ENCODE measurements at places on chromosomes 6 and 20.
A peak's percentile ranks its signal among the peaks of the same experiment; 100 is the strongest.

- no peaks in the 10 kb centered on the region for H3K27me3 ChIP-seq
- H3K4me3 ChIP-seq, result no peak overlapping the region
- H3K4me1 ChIP-seq, result no peaks in the 10 kb centered on the region
- H3K36me3 ChIP-seq, result no peaks in the 10 kb centered on the region
- no peak for DNase-seq
Measured at GRCh38 chr6:106177786-106178185, 91.7 kb downstream of the PRDM1 start.

DNA sequence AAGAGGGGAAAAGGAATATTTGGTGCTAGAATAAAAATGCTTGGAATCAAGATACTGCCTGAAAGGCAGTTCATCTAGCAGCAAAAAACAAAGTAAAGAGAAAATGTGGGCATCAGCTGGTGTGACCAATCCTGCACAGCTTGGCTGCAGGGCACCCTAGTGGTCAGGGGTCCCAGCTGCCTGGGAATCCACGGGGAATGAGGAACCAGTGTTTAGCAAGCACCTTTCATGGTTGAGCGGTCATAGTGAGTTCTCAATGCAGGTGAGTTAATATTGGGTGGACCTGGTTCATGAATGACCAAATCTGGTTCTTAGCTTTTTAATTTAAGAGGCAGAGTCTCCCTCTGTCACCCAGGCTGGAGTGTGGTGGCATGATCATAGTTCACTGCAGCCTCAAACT is 53.3 kb downstream of the CAP2 start:
- DNase-seq, result no peak
- H3K36me3 ChIP-seq, result no peaks in the 10 kb centered on the region
- no peaks in the 10 kb centered on the region for H3K27me3 ChIP-seq
- H3K4me3 ChIP-seq, result no peak overlapping the region

DNA sequence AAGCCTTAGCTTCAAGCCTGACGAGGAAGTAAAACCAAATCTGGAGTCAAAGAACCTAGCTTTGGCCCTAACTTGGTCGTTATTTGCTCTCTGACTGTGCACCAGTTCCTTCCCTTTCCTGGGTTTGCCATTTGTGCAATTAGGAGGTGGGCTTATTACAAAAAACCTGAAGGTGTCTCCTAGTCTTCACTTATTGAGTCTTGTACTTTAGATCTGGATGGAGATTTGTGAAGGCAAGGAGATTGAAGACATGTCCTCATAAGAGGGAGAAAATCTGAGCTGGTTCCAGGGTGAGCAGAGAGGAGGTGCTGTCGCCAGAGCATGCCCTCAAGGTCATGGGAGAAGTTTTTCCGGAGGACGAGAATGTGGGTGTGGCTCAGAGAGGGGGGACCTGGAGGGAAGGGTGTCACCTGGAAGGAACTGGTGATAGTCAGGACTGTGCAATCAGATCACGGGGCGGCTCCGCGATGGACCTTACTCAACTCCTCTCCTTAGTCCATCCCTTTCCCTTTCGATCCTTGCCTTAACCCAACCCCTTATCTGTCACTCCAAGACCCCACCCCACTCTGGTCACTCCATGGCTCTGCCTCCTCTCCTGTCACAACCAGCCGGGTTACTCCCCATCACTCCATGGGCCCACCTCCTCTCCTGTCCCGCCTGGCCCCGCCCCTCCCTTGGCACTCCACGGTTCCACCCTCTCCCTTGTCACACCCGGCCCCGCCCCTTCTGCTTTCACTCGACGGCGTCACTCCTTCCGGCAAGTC is 588 bp upstream of the ACSS2 start:
- peak overlapping the region; percentile 45 for H3K27ac ChIP-seq
- H3K36me3 ChIP-seq, result no peaks in the 10 kb centered on the region
- H3K27me3 ChIP-seq, result peaks cover 36% of the 10 kb centered on the region
- peaks cover 51% of the 10 kb centered on the region for H3K4me1 ChIP-seq
- H3K4me3 ChIP-seq, result peak overlapping the region; percentile 52
- peak; percentile 31 for DNase-seq

DNA sequence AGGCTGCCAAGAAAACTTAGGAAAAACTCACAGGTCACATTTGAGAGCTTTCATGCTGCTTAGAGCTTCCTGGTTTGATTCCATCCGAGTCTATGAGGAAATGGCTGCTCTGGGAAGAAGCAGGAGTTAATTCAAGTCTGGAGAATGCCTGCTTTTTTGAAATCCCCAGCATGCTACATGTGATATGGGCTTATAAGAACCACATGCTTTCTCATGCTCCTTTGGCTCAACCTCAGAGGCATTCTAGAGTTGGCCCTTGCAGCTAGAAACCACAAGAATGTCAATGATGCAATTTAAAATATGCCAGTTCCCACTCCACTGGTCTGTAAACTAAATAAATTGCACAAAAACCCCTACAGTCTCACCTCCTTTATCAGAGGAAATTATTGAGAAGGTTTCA is 142.9 kb upstream of the OLIG3 start:
- no peaks in the 10 kb centered on the region for H3K27me3 ChIP-seq
- DNase-seq, result no peak
- H3K36me3 ChIP-seq, result no peaks in the 10 kb centered on the region
- no peaks in the 10 kb centered on the region for H3K4me1 ChIP-seq

DNA sequence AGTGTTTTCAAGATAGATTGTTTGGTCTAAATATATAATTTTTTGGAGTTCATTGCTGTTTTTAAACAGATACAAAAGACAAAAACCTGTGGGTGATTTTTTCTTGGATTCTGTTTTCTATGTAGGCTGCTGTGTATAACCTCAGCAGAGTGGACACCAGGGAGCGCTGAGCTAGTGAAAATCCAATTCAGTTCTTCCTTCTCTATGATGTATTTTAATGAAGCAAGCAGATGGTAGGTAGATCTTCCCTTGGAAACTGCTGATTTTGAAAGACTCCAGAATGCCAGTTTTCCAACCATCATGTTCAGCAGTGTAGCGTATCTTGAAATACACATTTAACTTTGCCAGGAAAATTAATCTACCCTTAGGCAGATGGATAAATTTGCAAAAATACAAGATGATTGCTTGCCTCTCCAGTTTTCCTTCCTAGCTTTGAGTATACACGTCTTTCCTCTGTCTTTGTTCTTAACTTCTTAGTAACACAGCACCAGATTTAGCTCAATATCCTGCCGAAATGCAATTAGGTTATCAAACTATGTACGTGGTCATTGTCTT is 178.0 kb downstream of the PHF3 start:
- H3K36me3 ChIP-seq, result no peaks in the 10 kb centered on the region
- H3K27ac ChIP-seq, result no peak overlapping the region
- no peaks in the 10 kb centered on the region for H3K4me1 ChIP-seq
- no peaks in the 10 kb centered on the region for H3K27me3 ChIP-seq
- no peak overlapping the region for H3K4me3 ChIP-seq

GRCh38 chr6:13289789-13290318 is 38.5 kb downstream of the TBC1D7 start:
- H3K36me3 ChIP-seq, result peaks cover 27% of the 10 kb centered on the region
- DNase-seq, result no peak
- H3K27ac ChIP-seq, result no peak overlapping the region

GRCh38 chr6:79568996-79569395 is 31.8 kb upstream of the LCA5 start:
- no peak overlapping the region for H3K27ac ChIP-seq
- no peak for DNase-seq
- H3K4me1 ChIP-seq, result no peaks in the 10 kb centered on the region
- H3K27me3 ChIP-seq, result no peaks in the 10 kb centered on the region
- no peak overlapping the region for H3K4me3 ChIP-seq
- no peaks in the 10 kb centered on the region for H3K36me3 ChIP-seq

DNA sequence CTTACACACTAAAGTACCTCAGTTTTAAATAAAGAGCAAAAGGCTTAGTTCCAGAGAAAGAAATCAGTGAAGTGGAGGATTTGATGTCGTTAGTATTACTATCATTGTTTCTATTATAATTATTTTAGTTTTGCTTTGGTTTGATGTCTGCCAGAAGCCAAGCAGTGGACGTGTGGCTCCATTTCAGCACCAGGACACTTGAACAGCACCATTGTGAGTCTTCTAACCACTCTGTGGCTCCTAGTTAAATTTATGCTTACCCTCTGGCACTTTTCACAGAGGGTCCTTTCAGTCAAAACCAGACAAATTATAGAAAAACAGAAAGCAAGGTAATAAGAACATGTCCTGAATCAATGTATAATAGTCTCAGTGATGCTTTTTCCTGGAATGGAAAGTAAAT is 3.4 kb downstream of the COL9A1 start:
- no peak overlapping the region for H3K27ac ChIP-seq
- no peaks in the 10 kb centered on the region for H3K36me3 ChIP-seq
- no peak for DNase-seq
- no peaks in the 10 kb centered on the region for H3K27me3 ChIP-seq
- no peaks in the 10 kb centered on the region for H3K4me1 ChIP-seq
- no peak overlapping the region for H3K4me3 ChIP-seq

DNA sequence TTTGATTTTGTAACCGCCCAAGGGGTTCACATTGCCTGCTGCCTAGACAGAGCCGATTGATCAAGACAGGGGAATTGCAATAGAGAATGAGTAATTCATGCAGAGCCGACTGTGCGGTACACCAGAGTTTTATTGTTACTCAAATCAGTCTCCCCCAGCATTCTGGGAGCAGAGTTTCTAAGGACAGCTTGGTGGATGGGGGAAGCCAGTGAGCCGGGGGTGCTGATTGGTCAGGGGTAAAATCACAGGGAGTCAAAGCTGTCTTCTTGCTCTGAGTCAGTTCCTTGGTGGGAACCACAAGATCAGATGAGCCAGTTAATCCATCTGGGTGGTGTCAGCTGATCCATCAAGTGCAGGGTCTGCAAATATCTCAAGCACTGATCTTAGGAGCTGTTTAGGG is 60.0 kb upstream of the EZR start:
- H3K36me3 ChIP-seq, result no peaks in the 10 kb centered on the region
- DNase-seq, result no peak
- H3K27ac ChIP-seq, result no peak overlapping the region
- H3K4me3 ChIP-seq, result no peak overlapping the region

GRCh38 chr20:23632711-23633573 is 4.8 kb downstream of the CST3 start:
- H3K27me3 ChIP-seq, result peaks cover 9% of the 10 kb centered on the region
- H3K4me1 ChIP-seq, result no peaks in the 10 kb centered on the region
- H3K27ac ChIP-seq, result no peak overlapping the region
- H3K36me3 ChIP-seq, result no peaks in the 10 kb centered on the region
- DNase-seq, result no peak

GRCh38 chr6:72552938-72553337 is 68.9 kb upstream of the KCNQ5 start:
- H3K27me3 ChIP-seq, result no peaks in the 10 kb centered on the region
- no peaks in the 10 kb centered on the region for H3K4me1 ChIP-seq
- DNase-seq, result no peak
- no peak overlapping the region for H3K27ac ChIP-seq
- no peaks in the 10 kb centered on the region for H3K36me3 ChIP-seq

DNA sequence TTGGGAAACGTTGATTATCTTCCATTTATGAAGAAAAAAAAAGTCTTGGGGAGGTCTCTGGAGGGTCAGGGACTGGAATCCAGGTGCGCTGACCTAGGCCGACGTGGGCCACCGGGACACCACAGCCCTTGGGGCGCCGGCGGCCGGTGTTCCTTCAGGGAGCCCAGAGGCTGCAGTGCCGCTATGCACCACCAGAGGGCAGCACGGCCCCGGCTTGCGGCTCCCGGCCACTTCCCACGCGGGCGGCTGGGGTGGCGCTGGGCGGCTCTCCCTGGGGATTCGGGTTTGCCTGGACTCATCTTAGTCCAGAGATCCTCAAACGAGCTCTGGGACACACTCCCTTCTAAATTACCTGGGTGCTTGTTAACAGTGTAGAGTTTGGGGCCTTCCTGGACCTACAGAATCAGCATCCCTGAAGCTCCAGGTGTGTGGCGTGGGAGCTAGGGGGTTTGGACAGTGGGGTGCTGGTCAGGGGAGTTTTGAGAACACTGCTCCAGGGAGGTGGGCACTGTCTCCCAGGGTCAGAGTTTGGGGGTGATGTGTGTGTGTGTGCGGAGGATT is 23.0 kb upstream of the GTSF1L start:
- H3K4me1 ChIP-seq, result peaks cover 8% of the 10 kb centered on the region
- no peaks in the 10 kb centered on the region for H3K27me3 ChIP-seq
- no peaks in the 10 kb centered on the region for H3K36me3 ChIP-seq

DNA sequence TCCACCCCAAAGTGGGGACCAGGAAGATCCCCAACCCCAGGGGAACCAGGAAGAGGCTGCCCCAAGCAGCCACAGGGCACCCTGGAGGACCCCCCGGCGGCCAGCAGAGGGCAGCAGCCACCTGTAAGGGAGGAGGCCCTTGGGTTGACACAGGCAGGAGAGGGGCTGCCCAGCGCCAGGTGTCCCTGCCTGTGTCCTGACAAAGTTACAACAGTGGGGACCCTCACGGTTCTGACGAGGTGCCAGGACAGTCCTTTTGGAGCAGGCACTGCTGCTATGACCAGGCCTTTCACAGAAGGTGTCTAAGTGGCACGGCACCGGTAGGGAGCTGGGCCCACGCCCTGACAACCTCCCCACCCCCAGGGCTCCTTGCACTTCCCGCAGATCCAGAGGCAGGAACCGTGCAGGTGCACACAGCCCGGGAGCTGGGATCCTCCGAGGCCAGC is 176.7 kb downstream of the BMP7 start:
- no peak overlapping the region for H3K4me3 ChIP-seq
- peaks cover 11% of the 10 kb centered on the region for H3K27me3 ChIP-seq
- no peaks in the 10 kb centered on the region for H3K36me3 ChIP-seq
- DNase-seq, result no peak
- no peak overlapping the region for H3K27ac ChIP-seq
- no peaks in the 10 kb centered on the region for H3K4me1 ChIP-seq

DNA sequence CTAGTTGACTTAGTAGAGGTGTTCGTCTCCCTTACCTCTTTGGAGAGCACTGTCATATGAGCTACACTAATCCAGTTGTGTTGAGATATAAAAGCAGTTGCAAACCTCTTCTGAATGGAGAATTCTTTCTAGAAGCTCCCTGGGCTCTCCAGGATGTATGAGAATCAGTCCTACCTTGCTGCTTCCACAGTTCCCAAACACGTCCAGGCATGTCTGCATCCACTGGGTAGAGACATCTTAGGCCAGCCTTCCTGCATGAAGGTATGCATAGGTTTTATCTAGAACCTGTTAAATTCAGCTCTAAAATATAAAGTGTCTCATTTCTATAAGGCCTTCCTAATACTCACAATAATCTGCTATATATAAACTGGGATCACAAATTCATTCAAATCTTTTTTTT is 297.7 kb downstream of the CDC5L start:
- H3K27ac ChIP-seq, result no peak overlapping the region
- DNase-seq, result no peak
- no peak overlapping the region for H3K4me3 ChIP-seq
- H3K36me3 ChIP-seq, result no peaks in the 10 kb centered on the region
- no peaks in the 10 kb centered on the region for H3K27me3 ChIP-seq
- peaks cover under 1% of the 10 kb centered on the region for H3K4me1 ChIP-seq

- H3K27me3 ChIP-seq, result no peaks in the 10 kb centered on the region
- no peak for DNase-seq
- H3K4me3 ChIP-seq, result no peak overlapping the region
- H3K36me3 ChIP-seq, result no peaks in the 10 kb centered on the region
- H3K27ac ChIP-seq, result no peak overlapping the region
- H3K4me1 ChIP-seq, result no peaks in the 10 kb centered on the region
Measured at GRCh38 chr6:81933089-81933488, 180.6 kb upstream of the TENT5A start.

- H3K4me3 ChIP-seq, result peak overlapping the region; percentile 52
- H3K4me1 ChIP-seq, result peaks cover 13% of the 10 kb centered on the region
- H3K36me3 ChIP-seq, result no peaks in the 10 kb centered on the region
- no peak overlapping the region for H3K27ac ChIP-seq
- H3K27me3 ChIP-seq, result peaks cover 55% of the 10 kb centered on the region
Measured at GRCh38 chr20:59571551-59572314, 32.6 kb upstream of the PHACTR3 start.

GRCh38 chr20:48295445-48295903 is 510.2 kb upstream of the SULF2 start:
- H3K27ac ChIP-seq, result no peak overlapping the region
- no peak for DNase-seq
- no peaks in the 10 kb centered on the region for H3K27me3 ChIP-seq
- H3K4me1 ChIP-seq, result no peaks in the 10 kb centered on the region
- H3K4me3 ChIP-seq, result no peak overlapping the region
- no peaks in the 10 kb centered on the region for H3K36me3 ChIP-seq

Data from thymus (tissue), 14 donors.